ENCODE measurements at places on chromosomes 1 and 21. TPM values are rescaled to one million over a fixed set of nuclear protein-coding genes. Genes with fewer than 3 reads are reported as not detected.

The CELF3 gene
- total RNA-seq: not detected

The AMY1B gene
- total RNA-seq: not detected

The PGBD5 gene
- total RNA-seq: 0.98 TPM

The CKS1B gene
- total RNA-seq: 338 TPM

The AKIRIN1 gene
- total RNA-seq: 57.2 TPM

The CSRP1 gene
- total RNA-seq: 565 TPM

The FMO1 gene
- not detected for total RNA-seq

The POLR3GL gene
- 23.1 TPM for total RNA-seq

GRCh38 chr1:241495741-241496140 is 23.8 kb downstream of the FH start:
- DNase-seq: no peak

DNA sequence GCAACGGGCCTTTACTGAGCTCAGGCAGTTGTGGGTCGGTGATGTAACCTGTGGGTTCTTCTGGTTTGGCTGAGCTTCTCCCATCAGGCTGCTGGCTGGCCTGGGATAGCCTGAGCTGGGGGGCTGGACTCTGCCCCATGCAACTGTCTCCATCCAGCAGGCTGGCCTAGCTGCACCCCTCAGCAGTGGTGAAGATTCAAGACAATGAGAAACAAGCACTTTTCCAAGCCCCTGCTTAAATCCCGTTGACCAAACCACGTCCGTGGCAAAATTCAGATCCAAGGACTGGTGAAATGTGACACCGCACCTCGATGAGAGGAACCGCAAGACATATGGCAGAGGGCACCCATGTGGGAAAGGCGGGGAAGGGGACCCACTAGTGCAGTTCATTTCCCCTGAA is 25.6 kb downstream of the PRSS38 start:
- DNase-seq: no peak

- peak; percentile 73 for DNase-seq
Measured at GRCh38 chr1:118159569-118159968, 25.5 kb downstream of the SPAG17 start.

DNA sequence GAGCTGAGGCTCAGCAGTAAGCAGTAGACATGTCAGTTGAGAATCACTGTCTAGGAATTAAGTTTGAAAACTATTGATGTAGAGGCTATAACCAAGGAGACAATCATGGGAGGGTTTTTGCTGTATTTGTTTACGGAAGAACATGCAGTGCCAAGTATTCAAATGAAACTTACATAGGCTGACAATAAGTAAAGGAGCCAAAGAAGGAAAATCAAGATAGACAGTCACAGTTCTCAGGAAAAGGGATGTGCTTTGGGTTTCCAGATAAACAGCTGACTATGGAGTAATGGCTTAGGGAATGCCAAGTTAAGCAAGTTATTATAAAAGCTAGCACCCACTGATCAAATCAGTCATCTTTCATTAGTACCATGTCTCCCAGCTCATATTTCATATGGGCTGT is 21.5 kb downstream of the GNG12 start:
- DNase-seq: no peak

- peak; percentile 26 for DNase-seq
Measured at GRCh38 chr1:38243106-38243505, 196.5 kb upstream of the POU3F1 start.

- DNase-seq: peak; percentile 87
Measured at GRCh38 chr1:66623812-66624211, 89.9 kb downstream of the SGIP1 start.

- DNase-seq: no peak
Measured at GRCh38 chr1:54001591-54001990, 16.4 kb downstream of the LDLRAD1 start.

DNA sequence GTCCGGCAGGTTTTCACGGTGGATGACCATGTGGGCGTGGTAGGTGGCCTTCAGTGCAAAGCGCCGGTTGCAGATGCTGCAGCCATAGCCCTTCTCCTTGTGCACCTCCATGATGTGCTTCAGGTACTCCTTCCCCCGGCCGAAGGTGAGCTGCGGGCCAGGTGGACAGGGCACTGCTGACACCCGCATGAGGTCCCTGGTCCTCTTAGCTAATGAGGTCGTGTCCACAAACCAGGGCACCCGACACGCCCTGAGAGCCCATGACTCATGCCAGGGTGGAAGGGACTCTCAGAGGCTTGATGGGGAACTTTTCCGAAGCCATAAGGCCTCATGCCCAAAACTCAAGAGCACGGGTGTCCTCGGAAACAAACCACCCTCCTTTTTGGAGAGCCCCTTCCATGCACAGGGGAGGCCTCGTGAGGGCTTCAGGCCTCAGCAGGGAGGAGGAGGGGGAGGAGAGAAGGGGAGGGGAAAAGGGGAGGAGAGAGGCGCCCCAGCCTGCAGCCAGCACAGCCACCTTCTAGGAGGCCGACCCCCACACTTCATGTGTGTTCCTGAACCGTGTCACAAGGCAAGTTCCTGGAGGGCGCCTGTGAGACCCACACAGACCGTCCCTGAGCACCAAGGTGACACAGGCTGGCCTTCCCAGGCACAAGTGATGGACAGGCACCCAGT is 54.4 kb upstream of the RIPK4 start:
- no peak for DNase-seq

GRCh38 chr1:216064643-216065042 is 358.6 kb downstream of the USH2A start:
- DNase-seq: no peak

DNA sequence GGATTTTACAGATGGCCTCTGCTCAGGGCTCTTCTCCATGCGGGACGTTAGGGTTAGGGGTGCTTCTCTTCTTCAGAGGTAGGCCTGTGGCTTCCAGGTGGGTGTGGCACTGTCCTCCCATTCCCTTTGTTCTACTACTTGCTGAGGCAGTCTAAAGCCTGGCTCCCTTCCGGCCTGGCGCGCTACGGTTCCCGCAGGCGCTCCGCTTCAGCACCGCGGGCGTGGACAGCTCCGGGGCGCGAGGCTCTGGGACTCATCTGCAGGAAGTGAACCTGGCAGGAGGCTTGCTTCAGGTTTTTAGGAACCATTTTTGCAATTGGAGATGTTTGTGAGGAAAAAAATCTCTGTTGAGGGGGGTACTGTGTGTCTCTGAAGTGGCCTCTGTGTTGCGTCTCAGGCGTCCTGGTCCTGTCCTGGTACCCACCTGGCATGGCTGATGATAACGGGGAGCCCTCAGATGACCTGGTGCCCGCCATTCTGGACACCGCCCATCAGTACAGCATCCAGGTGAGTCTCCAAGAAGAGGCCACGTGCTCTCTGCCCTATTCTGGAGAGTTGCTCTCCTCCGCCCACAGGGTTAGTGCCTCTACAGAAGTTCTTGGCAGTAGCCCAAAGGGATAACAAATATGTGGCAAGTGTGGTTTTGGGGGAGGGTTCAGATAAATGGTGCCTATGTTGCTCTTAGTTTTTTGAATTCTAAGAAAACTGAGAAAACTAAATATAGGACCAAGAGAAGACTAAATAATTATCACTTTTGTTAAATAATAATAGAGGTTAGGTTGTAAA is 1.9 kb downstream of the MANEAL start:
- DNase-seq: peak; percentile 19

GRCh38 chr1:47436304-47436978 is 1.4 kb upstream of the FOXD2 start:
- DNase-seq: peak; percentile 73

DNA sequence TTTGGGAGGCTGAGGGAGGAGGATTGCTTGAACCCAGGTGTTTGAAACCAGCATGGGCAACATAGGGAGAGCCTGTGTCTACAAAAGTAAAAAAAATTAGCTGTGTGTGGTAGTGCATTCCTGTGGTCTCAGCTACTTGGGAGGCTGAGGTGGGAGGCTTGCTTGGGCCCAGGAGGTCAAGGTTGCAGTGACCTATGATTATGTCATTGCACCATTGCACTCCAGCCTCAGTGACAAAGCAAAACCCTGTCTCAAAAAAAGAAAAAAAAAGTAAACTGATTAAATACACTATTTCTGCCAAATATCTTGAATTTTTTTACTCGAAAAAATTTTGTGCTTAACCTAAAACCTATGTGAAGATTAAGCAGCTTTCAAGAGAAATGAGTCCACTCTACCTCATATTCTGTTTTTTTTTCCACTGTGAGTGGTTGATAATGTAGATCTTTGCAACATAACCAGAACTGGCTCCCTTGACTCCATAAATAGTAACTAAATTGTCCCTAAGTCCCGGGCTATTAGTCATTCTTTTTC is 19.4 kb upstream of the ZNF281 start:
- DNase-seq: peak; percentile 87

GRCh38 chr1:241020851-241021697 is 335.9 kb downstream of the RGS7 start:
- no peak for DNase-seq

GRCh38 chr1:39892601-39893595 is 8.8 kb downstream of the MYCL start:
- peak; percentile 79 for DNase-seq

DNA sequence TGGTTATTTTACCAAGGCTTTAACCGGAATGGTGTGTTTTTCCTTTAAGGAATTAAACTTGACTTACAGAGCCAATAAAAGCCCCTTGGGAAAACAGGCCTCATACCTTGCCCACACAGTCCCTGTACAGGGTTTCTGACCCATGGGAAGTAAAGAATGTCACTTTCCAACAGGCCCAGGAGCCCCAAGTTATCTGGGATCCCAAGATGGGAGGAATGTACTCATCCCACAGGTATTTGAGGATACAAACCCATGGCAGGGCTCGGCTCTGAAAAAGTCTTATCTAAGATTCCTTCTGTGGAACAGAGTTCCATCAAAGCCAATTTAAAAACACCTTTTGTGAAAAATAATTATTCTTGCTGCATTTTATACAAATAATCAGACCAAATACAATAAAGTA is 15.3 kb upstream of the COX20 start:
- DNase-seq: peak; percentile 41

DNA sequence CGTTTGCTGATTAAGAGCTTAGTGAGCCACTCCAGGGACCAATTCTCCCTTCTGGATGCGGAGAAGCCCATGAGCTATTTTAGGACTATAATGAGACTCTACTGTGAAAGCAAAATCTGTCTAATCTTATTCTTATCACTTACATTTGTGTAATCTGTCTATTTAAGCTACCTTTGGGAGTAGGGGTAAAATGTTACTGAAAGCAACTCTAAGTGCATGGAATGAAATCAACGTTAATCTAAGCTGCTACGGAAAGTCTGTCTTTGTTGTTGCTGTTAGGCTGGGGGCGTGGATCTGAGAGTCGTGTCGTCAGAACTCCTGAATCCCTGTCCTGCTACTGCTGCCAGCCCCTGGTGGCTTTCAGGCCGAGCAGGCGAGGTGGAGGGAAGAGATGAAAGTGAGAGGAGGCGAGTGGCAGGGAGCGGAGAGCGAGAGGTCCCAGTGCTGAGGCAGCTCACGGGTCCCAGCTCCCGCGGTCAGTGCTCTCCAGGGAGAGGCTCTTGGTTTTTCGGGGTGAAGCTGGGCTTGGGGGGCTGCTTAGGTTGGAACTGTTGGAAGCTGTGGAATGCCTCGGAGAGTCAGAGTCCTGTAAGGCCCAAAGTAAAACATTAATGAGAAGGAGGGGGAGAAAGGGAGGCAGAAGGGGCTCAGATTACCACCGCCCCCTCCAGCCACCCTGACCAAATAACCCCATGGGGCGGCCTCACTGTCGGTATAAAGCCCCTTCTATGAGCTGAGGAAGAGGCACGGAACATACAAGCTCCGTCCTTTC is 53.9 kb downstream of the COQ8A start:
- DNase-seq: no peak

GRCh38 chr1:21552715-21553114 is 43.5 kb downstream of the ALPL start:
- peak; percentile 49 for DNase-seq

DNA sequence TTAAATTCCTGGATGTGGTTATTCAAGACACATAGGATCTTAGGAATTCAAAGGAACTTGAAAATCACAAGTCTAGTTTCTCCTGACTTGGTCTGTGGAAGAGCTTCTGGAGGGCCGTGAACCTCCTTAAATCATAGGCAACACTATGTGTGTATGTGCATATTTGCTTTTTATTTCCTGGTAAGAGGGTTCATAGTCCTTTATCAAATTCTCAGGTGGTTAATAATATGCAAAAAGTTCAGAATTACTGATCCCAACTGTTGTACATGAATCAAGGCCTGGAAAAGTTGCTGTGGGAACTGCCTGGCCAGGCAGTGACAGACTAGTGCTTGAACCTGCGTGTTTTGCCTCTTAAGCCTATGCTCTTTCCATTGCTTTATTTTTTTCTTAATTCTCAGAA is 12.9 kb downstream of the MTR start:
- DNase-seq: no peak

DNA sequence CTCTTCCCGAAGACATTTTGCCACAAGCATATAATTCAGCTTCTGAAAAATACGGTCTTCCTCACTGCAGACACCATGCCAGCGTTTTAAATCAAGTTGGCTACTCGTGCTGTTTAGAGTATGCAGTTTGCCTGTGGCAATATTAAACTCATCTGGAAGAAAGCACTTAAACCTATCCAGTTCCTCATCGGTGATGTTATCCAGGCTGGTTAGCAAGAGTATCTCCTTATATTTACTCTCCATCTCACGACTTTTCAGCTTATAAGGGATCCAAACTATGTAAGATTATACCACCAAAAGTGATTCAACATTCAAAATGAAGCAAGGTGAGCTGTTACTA is 9.7 kb upstream of the IFI16 start:
- DNase-seq: no peak

DNA sequence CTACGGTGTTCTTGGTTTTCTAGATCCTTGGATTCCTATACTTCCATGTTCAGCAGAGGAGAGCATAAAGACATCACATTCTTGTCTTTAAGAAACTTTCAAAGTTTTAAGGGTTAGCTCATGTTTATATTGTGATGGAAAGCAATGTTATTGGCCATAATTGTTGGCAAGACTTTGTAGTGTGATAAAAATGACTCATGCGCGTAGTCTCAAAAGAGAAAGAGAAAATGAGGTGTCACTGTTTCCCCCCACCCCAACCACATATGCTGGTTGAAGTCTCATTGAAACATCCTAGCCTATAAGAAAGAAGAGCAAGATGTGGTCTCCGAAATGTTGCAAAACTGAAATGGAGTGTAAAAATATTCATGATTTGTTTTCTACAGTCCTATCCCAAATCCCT is 348.8 kb downstream of the PTBP2 start:
- DNase-seq: peak; percentile 8

DNA sequence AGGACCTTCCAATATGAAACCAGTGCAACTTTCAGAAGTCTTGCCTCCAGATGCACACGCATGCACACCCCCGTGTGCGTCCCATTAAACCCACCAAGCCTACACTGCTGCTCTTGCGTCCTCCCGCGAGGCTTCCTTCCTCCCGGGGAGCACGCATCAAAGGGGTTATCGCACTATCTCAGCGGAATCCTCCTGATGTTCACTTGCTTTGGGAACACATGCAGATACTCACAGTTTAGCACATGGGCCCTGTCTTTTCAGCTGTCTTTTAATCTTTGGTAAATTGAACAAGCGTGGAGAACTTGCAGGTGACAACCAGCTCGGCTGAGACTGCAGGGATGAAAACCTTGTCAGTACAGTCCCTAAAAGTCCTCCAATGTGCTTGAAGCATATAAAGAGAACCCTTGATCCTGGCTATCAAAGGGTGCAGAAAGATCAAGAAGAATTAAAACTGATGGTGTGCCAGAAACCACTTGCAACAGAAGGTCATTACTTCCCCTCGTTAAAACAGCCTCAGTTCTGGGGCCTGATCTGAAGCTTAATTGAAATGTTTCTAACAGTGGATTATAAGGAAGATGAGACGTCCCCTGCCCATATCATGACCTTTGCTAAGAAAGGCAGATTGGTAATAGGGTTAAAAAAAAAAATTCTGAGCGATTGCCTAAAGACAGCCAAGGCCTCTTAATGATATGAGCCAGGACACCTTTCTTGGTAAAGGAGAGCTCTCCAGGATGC is 149.4 kb upstream of the LMO4 start:
- DNase-seq: no peak

GRCh38 chr21:17003258-17003615 is 509.6 kb upstream of the CXADR start:
- peak; percentile 30 for DNase-seq

GRCh38 chr1:90534116-90534515 is 183.0 kb downstream of the BARHL2 start:
- DNase-seq: no peak

Data from M059J (cell line).